Ovary (tissue), 10 donors: ENCODE measurements at places on chromosomes 7 and 10. TPM values are rescaled to one million over a fixed set of nuclear protein-coding genes. Genes with fewer than 3 reads are reported as not detected.

- H3K27me3 ChIP-seq = peaks cover 2% of the 10 kb centered on the region
- H3K4me1 ChIP-seq = no peaks in the 10 kb centered on the region
- DNase-seq = no peak
- no peak overlapping the region for H3K4me3 ChIP-seq
Measured at GRCh38 chr7:65397730-65398142, 24.1 kb downstream of the ZNF92 start.

The POU6F2 gene
- total RNA-seq = 0.23 TPM

The ERVW-1 gene
- total RNA-seq = not detected

- no peaks in the 10 kb centered on the region for H3K36me3 ChIP-seq
- no peak overlapping the region for H3K4me3 ChIP-seq
- no peak for DNase-seq
- H3K27me3 ChIP-seq = no peaks in the 10 kb centered on the region
- no peak overlapping the region for H3K27ac ChIP-seq
Measured at GRCh38 chr10:94364482-94364881, 1.7 kb upstream of the NOC3L start.

The VIPR2 gene
- 8.6 TPM for total RNA-seq

- H3K4me3 ChIP-seq = peak overlapping the region; percentile 58
- H3K27ac ChIP-seq = peak overlapping the region; percentile 31
- H3K36me3 ChIP-seq = no peaks in the 10 kb centered on the region
- DNase-seq = no peak
- no peaks in the 10 kb centered on the region for H3K27me3 ChIP-seq
Measured at GRCh38 chr10:3068968-3069737, 1.8 kb downstream of the PFKP start.

DNA sequence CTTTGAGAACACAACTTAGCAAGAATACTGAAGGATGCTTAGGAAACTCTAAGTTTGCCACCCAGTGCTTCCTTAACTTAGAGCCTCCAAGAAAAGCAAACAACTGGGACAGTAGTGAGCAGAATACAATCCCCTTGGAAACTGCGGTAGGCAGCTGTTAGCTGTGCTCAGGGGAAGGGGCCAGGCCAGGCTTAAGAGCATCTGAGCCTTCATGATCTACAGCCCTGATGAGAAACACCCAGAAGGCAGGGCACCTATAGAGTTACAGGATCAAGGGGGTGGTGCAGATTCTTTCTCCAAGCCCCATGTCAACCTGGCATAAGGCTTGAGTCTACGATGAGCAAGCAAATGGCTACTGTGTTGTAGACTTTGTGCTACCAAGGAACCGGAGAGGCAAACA, 51.4 kb upstream of the DLG5 start:
- no peaks in the 10 kb centered on the region for H3K36me3 ChIP-seq
- peaks cover 5% of the 10 kb centered on the region for H3K4me1 ChIP-seq
- no peak overlapping the region for H3K27ac ChIP-seq
- H3K4me3 ChIP-seq = no peak overlapping the region
- H3K27me3 ChIP-seq = no peaks in the 10 kb centered on the region

The SSC4D gene
- total RNA-seq = 1.4 TPM

The OPN4 gene
- not detected for total RNA-seq

The CCDC172 gene
- total RNA-seq = not detected

DNA sequence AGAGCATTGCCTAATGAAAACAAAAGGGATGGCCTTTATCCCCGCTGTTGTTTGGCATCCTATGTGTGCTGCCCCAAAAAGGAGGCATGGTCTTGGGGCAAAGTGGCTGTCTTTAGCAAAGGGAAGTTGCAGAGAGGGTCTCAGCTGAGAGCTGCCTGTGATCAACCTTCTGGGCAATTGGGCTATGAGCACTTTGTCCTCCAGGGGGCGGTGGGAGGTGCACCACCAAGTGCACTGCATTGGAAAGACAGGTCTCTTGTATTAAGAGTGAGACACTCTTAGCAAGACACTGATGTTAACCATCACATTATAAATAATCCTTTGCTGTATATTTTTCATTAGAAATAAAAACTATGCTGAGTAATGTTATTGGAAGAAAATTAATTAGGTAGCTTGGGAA, 314.8 kb downstream of the POM121L12 start:
- no peaks in the 10 kb centered on the region for H3K27me3 ChIP-seq
- H3K4me1 ChIP-seq = no peaks in the 10 kb centered on the region
- peak; percentile 12 for DNase-seq
- no peak overlapping the region for H3K4me3 ChIP-seq

DNA sequence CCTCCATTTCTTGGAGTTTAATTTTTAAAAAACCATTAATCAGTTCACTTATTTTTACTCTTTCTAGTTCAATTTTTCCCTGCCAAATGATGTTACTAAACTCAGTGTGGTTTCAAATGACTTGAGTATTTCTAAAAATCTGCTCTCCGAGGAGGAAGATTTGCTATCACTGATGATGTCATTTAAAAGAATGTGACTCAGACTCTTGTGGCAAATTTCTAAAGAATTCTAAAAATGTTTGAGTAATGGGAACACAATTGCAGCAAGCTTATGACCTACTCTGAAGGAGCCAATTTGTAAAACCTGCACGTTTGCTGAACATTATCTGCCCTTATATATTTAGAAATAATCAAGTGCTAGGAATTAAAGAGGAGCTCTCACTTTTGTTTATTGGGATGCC, 88.6 kb downstream of the SPAG6 start:
- no peak overlapping the region for H3K27ac ChIP-seq
- no peaks in the 10 kb centered on the region for H3K27me3 ChIP-seq
- peaks cover 4% of the 10 kb centered on the region for H3K4me1 ChIP-seq

The AKR1C8 gene
- not detected for total RNA-seq

The TRIL gene
- 5.3 TPM for total RNA-seq

DNA sequence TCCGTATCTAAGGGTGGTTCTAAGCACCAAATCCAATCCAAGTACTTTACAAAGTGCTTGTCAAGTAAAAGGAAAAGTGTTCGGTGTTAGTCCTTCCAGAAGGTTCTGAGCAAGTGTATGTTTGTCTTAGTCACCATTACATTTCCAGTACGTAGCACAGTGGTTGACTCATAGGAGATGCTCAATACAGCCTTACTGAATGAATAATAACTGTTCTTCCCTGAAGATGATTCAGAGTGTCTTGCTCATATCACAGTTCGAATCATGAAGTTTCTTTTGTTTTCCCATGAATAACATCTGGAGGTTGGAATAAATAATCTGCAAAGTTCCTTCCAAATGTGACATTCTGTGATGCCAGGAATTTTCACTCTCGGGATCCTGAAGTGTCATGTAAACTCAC, 53.4 kb downstream of the WNT2 start:
- no peaks in the 10 kb centered on the region for H3K4me1 ChIP-seq
- no peaks in the 10 kb centered on the region for H3K36me3 ChIP-seq
- no peaks in the 10 kb centered on the region for H3K27me3 ChIP-seq
- no peak overlapping the region for H3K27ac ChIP-seq
- DNase-seq = no peak

The CPED1 gene
- total RNA-seq = 111 TPM

The CAV2 gene
- 38.0 TPM for total RNA-seq

The PNLIP gene
- 3.1 TPM for total RNA-seq

GRCh38 chr7:23347682-23348180, 48.6 kb downstream of the MALSU1 start:
- H3K4me3 ChIP-seq = no peak overlapping the region
- H3K36me3 ChIP-seq = no peaks in the 10 kb centered on the region
- no peak overlapping the region for H3K27ac ChIP-seq
- no peaks in the 10 kb centered on the region for H3K27me3 ChIP-seq

DNA sequence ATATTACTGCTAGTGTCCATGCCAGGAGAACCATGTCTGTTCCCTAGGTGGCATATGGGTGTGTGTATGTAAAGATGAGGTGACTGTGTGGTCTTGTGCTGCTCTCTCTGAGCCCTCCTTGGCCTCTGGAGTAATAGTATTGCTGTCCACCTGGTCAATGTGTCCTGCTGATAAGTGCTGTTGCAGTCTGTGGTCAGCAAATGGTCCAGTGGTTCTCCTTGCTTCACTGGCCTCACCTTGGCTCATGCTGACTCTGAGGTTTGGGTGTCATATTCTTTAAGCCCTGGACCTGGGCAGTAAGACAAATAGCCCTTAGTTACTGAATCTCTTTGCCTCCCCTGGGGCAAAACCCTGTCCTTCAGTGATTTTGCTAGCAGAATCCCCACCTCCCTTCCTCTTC, 56.8 kb downstream of the TPST1 start:
- H3K36me3 ChIP-seq = no peaks in the 10 kb centered on the region
- no peaks in the 10 kb centered on the region for H3K27me3 ChIP-seq
- DNase-seq = no peak
- no peak overlapping the region for H3K4me3 ChIP-seq

The CHAT gene
- not detected for total RNA-seq

The LLCFC1 gene
- total RNA-seq = not detected

The CALHM1 gene
- total RNA-seq = not detected

- no peaks in the 10 kb centered on the region for H3K36me3 ChIP-seq
- DNase-seq = no peak
Measured at GRCh38 chr7:51456-52068, 140.8 kb upstream of the FAM20C start.

DNA sequence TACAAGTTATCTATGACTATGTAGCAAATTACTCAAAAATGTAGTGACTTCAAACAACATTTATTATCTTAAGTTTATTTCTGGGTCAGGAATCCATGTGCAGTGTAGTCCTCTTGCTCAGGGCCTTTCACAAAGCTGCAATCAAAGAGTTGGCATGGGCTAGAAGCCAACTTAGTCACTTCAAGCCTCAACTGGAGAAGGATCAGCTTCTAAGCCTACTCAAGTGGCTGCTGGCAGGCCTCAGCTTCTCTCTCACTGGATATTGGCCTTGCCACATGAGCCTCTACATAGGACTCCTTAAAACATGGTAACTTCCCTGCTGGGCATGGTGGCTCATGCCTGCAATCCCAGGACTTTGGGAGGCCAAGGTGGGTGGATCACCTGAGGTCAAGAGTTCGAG, 5.0 kb upstream of the NFE2L3 start:
- no peaks in the 10 kb centered on the region for H3K4me1 ChIP-seq
- no peaks in the 10 kb centered on the region for H3K36me3 ChIP-seq
- H3K27me3 ChIP-seq = no peaks in the 10 kb centered on the region
- H3K27ac ChIP-seq = no peak overlapping the region
- no peak overlapping the region for H3K4me3 ChIP-seq

- H3K4me3 ChIP-seq = no peak overlapping the region
- no peak for DNase-seq
- H3K27me3 ChIP-seq = no peaks in the 10 kb centered on the region
Measured at GRCh38 chr7:73602721-73603651, 21.3 kb downstream of the MLXIPL start.

The AKR1B1 gene
- 96.8 TPM for total RNA-seq

GRCh38 chr10:100670828-100671479, 74.4 kb upstream of the PAX2 start:
- no peak overlapping the region for H3K4me3 ChIP-seq
- H3K4me1 ChIP-seq = no peaks in the 10 kb centered on the region
- no peaks in the 10 kb centered on the region for H3K36me3 ChIP-seq
- no peaks in the 10 kb centered on the region for H3K27me3 ChIP-seq

- no peaks in the 10 kb centered on the region for H3K27me3 ChIP-seq
- H3K4me1 ChIP-seq = no peaks in the 10 kb centered on the region
- no peak for DNase-seq
Measured at GRCh38 chr10:7891634-7892033, 73.3 kb downstream of the TAF3 start.

DNA sequence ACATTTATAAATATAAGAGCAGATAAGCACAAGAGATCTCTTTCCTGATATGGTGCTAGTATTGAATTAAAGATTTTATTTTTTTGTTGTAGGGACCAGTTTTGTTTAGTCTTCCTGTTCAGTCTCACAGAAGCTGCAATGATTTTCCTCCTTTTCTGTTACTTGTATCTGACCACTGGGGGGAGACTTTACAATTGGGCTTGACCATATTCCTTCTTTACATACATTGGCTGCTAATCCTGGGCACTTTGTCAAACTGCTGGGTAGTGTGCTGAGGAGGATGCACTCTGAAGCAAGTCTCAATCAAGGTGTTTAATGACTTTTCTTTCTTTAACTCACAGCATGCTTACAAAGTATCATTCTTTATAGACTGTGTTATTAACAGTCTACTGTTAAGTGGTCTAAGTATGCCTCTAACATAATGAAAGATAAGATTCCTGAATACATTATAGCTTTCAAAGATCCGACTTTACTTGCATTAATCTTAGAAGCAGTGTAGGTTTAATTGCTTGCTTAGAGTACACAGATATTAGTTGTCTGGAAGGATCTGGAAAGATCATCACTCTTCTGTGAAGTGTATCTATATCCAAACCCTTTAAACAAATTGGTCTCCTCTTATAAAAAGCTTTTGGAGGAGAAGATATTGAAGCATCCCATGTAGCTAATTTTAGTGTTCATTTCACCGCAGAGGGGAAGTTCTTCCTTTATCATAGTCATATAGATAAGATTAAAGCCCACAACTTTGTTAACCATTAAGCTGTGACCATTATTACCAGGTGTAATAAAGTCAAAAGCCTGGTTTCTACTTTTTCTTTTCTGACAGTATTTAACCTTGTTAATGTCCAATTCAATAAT, 3.1 kb downstream of the PALS2 start:
- H3K4me3 ChIP-seq = no peak overlapping the region
- DNase-seq = no peak
- no peaks in the 10 kb centered on the region for H3K4me1 ChIP-seq
- no peaks in the 10 kb centered on the region for H3K27me3 ChIP-seq
- H3K36me3 ChIP-seq = no peaks in the 10 kb centered on the region
- H3K27ac ChIP-seq = no peak overlapping the region

- no peaks in the 10 kb centered on the region for H3K36me3 ChIP-seq
- H3K27me3 ChIP-seq = no peaks in the 10 kb centered on the region
- no peak for DNase-seq
- no peak overlapping the region for H3K27ac ChIP-seq
Measured at GRCh38 chr7:74462707-74463100, 9.0 kb downstream of the GTF2IRD1 start.

DNA sequence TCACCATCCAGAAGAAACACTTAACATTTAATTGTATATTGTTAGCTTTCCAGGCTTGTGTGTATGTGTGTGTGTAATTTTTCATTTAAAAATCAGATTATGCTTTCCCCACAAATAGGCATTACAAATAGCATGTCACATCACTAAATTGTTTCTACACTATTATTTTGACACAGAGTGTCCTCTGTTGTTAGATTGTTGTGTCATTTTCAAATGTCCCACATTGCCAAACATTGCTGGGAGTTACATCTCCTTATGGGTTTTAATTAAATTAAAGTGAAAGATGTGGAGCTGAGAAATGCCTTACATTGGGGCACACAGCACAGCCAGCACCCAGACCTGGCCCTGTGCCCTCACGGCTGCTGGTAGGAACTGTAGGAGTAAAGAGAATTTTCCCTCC, 295.6 kb downstream of the ZEB1 start:
- no peak overlapping the region for H3K4me3 ChIP-seq
- no peak for DNase-seq
- H3K36me3 ChIP-seq = no peaks in the 10 kb centered on the region

DNA sequence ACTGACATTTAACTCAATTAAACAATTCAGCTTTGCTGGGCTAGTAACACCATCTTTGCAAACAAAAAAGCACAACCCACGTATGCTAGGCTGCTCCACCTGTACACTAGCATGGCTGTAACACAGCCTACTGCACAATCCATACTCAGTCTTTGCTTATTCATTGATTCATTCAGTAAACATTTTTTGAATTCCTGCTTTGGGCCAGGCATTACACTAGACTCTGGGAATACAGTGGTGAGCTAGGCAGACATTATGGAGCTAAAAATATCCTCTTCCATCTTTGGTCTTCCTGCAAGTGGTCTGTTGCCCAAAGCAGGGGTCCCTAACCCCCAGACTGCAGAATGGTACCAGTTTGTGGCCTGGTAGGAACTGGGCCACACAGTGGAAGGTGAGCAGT, 9.9 kb downstream of the CNNM1 start:
- no peaks in the 10 kb centered on the region for H3K27me3 ChIP-seq
- no peak overlapping the region for H3K27ac ChIP-seq
- H3K4me1 ChIP-seq = peaks cover 1% of the 10 kb centered on the region
- H3K36me3 ChIP-seq = no peaks in the 10 kb centered on the region
- no peak for DNase-seq

- no peaks in the 10 kb centered on the region for H3K27me3 ChIP-seq
- no peak for DNase-seq
- H3K4me1 ChIP-seq = no peaks in the 10 kb centered on the region
Measured at GRCh38 chr10:7243873-7244272, 167.0 kb downstream of the SFMBT2 start.

The STAG3 gene
- total RNA-seq = 0.81 TPM
